Heart left ventricle (tissue), 16 donors: ENCODE measurements at places on chromosomes 3 and 15. TPM values are rescaled to one million over a fixed set of nuclear protein-coding genes. Genes with fewer than 3 reads are reported as not detected.
A peak's percentile ranks its signal among the peaks of the same experiment; 100 is the strongest.

DNA sequence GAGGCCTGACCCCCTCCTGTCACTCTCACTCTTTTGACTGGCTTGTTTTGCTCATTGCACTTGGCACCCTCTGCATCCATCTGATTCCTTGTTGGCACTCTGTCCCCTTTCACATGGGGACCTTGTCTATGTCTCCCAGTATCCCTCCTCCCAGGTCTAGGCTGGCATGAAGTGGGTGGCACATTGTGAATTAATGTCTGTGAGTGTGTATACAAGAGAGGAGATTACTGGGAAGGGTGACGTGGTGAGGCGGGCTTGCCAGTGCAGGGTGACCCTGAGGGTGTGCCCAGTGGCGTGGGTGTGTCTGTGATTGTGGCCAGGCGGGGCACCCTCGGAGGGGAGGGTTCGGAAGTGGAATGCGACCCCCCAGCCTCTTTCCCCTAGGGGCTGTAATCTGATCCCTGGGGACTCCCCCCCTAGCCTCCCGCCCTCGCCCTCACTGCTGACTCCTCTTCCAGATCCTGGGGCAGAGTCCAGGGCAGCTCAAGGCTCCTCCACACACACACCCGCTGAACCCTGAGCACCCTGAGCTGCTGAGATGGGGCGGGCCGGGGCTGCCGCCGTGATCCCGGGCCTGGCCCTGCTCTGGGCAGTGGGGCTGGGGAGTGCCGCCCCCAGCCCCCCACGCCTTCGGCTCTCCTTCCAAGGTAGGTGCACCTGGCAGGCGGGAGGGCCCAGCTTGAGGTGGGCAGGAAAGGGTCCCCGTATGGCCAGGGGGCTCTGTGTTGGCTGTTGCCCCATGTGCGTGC lies at the start of gene SEMA3B:
Gene SEMA3B, plus strand, starts transcription at position 445 of the 749 bp plus-strand sequence. Its CDS starts 94 bp downstream, at position 539.
- H3K27ac ChIP-seq, result peak within 1 kb of the TSS; percentile 93
- peak; percentile 64 for DNase-seq
- peaks cover 71% of the 10 kb centered on the region for H3K4me1 ChIP-seq

GRCh38 chr15:100464888-100465287 lies 63.9 kb downstream of the CERS3 start:
- H3K36me3 ChIP-seq, result no peaks in the 10 kb centered on the region
- no peaks in the 10 kb centered on the region for H3K27me3 ChIP-seq
- no peak overlapping the region for H3K27ac ChIP-seq
- no peaks in the 10 kb centered on the region for H3K4me1 ChIP-seq

- no peaks in the 10 kb centered on the region for H3K36me3 ChIP-seq
- peaks cover 100% of the 10 kb centered on the region for H3K27me3 ChIP-seq
- H3K4me1 ChIP-seq, result peaks cover 39% of the 10 kb centered on the region
- peak within 1 kb of the TSS; percentile 31 for H3K4me3 ChIP-seq
Measured at GRCh38 chr3:147409143-147410115, at the start of gene ZIC1. TSS of gene ZIC1 (plus strand) at chr3:147409365. CDS start at chr3:147410113, 748 bp downstream.

DNA sequence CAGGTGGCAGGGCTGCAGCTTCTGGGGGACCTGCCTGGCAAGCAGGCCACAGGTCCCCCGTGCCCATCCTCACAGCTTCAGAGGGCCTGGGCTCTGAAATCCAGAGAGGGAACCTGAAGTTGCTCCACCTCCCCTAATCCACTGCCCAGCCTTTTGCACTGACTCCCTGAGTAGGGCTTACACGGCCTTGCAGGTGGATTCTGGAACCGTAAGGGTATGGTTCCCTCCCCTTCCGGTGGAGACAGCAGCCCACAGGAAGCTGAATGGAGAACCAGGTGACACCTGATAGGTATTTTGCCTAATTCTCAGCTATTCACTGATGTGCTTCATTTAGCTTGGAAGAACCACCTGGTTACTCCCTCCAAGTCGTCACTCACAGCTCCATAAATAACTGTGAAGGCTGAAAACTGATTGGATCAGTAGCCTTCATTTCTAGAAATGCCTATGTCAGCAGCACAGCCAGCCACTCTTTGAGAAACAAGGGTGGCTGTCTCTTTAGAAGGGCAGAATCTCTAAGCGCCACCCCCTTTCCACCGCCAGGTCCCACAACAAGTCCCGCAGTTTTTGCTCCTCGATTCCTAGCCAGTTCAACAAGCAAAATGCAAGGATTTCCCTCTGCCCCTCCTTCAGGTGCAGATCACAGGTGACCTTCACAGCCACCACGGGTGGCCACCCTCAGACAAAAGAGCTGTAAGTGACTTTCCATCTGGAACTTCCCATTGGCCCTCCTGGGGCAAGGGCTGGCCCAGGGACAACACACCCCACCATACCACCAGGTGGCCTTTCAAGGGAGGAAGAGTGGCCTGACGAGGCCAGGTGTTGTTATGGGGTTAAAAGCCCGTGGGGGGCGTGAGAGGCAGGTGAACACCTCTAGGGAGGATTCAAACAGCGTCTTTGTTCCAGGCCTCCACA lies 112.9 kb downstream of the SEC22A start:
- H3K4me3 ChIP-seq, result no peak overlapping the region
- no peaks in the 10 kb centered on the region for H3K4me1 ChIP-seq
- no peak for DNase-seq
- no peaks in the 10 kb centered on the region for H3K27me3 ChIP-seq
- H3K27ac ChIP-seq, result peak overlapping the region; percentile 23

DNA sequence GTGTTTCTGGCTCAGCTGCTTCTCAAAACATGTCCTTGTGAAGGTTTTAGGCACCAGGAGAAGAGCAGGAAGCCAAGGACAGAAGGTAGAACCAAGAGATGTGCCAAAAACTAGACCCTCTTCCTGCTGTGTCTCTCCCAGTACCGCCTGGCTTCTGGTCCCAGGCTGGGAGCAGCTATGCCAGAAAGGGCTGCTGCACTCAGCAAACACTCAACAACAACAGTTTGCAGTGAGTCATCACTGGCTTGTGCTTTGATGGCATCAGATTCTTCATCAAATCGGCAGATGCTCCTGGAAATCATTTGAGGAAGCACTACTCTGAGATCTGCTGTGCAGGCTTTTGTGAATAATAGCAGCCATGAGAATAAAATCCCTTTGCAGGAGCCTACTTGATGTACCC lies 63.2 kb downstream of the DGKG start:
- H3K4me3 ChIP-seq, result no peak overlapping the region
- no peaks in the 10 kb centered on the region for H3K27me3 ChIP-seq
- H3K27ac ChIP-seq, result no peak overlapping the region
- peaks cover 4% of the 10 kb centered on the region for H3K36me3 ChIP-seq
- H3K4me1 ChIP-seq, result no peaks in the 10 kb centered on the region
- DNase-seq, result no peak

DNA sequence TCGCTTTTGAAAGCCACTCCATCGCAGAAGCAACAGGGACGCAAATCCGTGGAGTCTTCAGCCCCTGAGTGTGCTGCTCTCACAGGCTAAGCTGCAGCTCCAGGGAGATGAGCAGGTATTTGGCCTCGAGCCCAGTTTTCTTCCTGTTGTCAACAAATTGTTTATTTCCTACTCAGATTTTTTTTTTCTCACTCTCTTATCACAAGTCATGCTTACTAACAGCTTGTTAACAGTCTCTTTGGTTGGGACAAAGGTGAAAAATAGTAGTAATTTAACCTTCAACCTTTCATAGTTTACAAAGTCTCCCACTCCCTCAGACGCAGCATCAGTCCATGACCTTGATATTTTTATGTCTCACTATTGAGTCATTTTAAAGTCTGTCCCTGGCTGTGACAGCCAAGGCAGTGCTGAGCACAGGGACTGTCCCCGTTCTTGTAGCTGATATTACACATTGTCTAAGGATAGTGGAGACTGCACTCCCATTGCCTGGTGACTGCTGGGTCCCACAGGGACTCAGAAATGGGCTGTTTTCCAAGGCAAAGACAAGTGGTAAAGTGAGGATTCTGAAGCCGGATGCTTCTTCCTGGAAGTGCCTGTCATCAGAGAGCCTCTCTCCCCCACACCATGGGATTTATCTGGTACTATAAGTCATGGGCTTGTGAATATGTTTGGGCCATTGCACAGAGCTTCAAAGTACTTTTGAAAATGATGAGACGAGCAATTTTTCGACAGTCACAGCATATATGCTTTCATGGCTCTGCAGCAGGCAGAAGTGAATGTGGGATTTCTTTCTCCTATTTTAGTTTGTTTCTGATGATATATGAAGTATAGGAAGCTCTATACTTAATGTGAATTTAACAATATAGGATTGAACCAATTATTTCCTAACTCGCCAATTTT lies 59.8 kb upstream of the UNC13C start:
- H3K27ac ChIP-seq, result no peak overlapping the region
- no peak overlapping the region for H3K4me3 ChIP-seq
- DNase-seq, result peak; percentile 33
- H3K36me3 ChIP-seq, result no peaks in the 10 kb centered on the region

DNA sequence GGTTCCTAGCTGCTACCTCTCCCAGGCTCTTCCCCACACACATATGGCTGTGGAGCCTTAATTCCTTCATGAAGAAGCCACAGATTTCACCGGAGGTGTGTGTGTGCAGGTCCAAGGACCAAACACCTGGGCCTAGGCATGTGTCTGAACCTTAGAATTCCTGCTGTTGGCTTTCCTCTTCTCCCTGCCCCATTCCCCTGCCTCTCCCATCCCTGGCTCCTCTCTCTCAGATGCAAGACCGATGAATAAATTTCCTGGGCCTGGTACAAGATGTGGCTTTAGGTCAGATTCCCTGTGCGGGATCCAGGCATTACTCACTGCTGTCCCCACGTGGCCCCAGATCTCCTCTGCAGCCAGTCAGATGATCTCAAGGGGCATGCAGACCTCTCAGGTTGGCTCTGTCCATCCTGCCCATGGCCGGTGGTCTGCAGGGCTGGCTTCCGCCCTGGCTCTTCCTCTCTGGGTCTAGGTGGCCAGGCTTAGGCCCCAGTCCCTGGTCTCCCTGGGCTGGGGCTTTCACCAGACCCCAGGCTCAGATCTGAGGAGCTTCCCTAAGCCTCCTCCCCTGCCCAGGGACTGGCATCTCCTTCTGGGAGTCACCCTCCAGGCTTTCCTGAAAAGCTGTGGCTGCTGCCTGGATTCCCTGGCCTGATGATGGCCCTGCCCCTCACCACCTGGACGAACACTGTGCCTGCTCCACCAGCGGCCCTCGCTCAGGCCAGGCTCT lies 20.5 kb downstream of the CCR9 start:
- H3K27ac ChIP-seq, result no peak overlapping the region
- no peak overlapping the region for H3K4me3 ChIP-seq
- no peaks in the 10 kb centered on the region for H3K36me3 ChIP-seq
- H3K4me1 ChIP-seq, result no peaks in the 10 kb centered on the region

DNA sequence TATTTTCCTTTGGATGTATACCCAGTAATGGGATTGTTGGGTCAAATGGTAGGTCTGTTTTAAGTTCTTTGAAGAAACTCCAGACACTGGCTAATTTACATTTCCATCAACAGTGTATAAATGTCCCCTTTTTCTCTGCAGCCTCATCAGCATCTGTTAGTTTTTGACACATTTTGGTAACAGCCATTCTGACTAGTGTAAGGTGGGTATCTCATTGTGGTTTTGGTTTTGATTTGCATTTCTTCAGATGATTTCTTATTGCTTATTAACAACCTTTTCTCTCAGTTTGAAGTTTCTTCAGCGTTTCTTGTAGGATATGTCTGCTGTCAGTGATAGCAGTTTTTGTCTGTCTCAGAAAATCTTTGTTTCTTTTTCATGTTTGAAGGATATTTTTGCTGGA lies 15.4 kb downstream of the GALK2 start:
- H3K27ac ChIP-seq, result no peak overlapping the region
- DNase-seq, result no peak
- no peaks in the 10 kb centered on the region for H3K4me1 ChIP-seq
- H3K36me3 ChIP-seq, result no peaks in the 10 kb centered on the region

DNA sequence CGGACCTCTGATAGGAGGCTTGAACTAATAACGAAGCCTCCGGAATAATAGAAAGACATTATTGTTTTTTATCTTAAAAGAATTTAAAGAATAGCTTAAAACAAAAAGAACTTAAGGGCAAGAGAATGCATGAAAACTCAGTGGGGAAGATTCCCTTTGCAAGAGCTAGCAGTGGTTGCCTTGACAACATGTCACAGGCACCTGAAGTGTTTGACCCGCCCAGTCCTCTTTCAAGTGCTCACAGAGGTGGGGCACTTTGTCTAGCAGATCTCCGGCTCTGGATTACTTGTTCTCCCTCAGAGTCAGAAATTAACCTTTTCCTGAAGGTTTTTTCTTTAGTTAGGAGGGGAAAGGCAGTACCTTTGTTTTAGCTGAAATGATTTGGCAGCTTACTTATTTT lies 37.8 kb downstream of the LARS2 start:
- no peak overlapping the region for H3K4me3 ChIP-seq
- H3K4me1 ChIP-seq, result no peaks in the 10 kb centered on the region
- DNase-seq, result no peak
- no peaks in the 10 kb centered on the region for H3K27me3 ChIP-seq
- H3K36me3 ChIP-seq, result peaks cover 38% of the 10 kb centered on the region

- H3K36me3 ChIP-seq, result no peaks in the 10 kb centered on the region
- peaks cover 12% of the 10 kb centered on the region for H3K4me1 ChIP-seq
- DNase-seq, result no peak
- no peak overlapping the region for H3K27ac ChIP-seq
- no peak overlapping the region for H3K4me3 ChIP-seq
Measured at GRCh38 chr3:41522612-41523011, 323.3 kb downstream of the CTNNB1 start.

CD200 gene
- 0.32 TPM for total RNA-seq

TSPAN3 gene
- total RNA-seq, result 115 TPM

ADCY5 gene
- total RNA-seq, result 175 TPM

TFRC gene
- total RNA-seq, result 47.0 TPM

SCN5A gene
- 221 TPM for total RNA-seq

CCNB2 gene
- total RNA-seq, result 1.2 TPM

TTLL13 gene
- not detected for total RNA-seq

XCR1 gene
- total RNA-seq, result not detected

PLA2G4D gene
- total RNA-seq, result not detected
